ENCODE measurements at places on chromosomes 4 and X.
A peak's percentile ranks its signal among the peaks of the same experiment; 100 is the strongest.

GRCh38 chrX:121320441-121320840 is 273.0 kb downstream of the GLUD2 start:
- no peaks in the 10 kb centered on the region for H3K4me1 ChIP-seq
- no peaks in the 10 kb centered on the region for H3K36me3 ChIP-seq
- DNase-seq, result no peak
- no peak overlapping the region for H3K27ac ChIP-seq

DNA sequence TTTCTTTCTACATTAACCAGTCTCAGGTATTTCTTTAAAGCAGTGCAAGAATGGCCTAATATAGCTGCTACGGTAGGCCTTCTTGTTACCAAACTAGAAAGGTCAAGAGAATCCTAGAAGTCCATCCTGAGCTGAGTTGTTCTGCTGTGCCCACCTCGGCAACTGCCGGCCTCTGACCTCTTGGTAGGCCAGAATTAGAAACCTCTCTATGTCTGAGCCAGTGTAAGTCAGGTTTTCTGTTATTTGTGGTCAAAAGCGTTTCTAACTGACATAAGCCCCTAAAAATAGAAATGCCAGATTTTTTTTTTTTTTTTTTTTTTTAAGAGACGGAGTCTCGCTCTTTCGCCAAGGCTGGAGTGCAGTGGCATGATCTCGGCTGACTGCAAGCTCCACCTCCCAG is 43.1 kb downstream of the SOWAHB start:
- H3K27me3 ChIP-seq, result no peaks in the 10 kb centered on the region
- no peak overlapping the region for H3K4me3 ChIP-seq

DNA sequence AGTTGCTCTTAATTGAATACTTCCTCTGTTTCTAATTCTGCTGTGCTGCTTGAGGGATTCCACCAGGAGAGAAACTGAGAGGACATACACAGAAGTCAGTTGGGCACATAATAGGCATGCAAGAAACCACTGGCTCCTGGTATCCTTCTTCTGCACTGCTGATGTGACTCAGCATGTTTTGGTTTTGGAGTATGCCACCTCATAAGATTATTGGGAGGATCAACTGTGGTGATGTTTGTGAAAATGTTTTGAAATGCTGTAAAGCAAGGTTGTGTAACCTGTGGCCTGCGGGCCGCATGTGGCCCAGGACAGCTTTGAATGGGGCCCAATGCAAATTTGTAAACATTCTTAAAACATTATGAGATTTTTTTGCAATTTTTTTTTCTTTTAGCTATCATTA is 119.6 kb downstream of the GATB start:
- no peaks in the 10 kb centered on the region for H3K27me3 ChIP-seq
- H3K4me3 ChIP-seq, result no peak overlapping the region
- no peaks in the 10 kb centered on the region for H3K36me3 ChIP-seq
- DNase-seq, result no peak
- no peak overlapping the region for H3K27ac ChIP-seq

GRCh38 chr4:176837169-176837895 is 44.6 kb upstream of the VEGFC start:
- no peaks in the 10 kb centered on the region for H3K27me3 ChIP-seq
- no peak for DNase-seq
- H3K4me3 ChIP-seq, result no peak overlapping the region
- no peaks in the 10 kb centered on the region for H3K4me1 ChIP-seq

DNA sequence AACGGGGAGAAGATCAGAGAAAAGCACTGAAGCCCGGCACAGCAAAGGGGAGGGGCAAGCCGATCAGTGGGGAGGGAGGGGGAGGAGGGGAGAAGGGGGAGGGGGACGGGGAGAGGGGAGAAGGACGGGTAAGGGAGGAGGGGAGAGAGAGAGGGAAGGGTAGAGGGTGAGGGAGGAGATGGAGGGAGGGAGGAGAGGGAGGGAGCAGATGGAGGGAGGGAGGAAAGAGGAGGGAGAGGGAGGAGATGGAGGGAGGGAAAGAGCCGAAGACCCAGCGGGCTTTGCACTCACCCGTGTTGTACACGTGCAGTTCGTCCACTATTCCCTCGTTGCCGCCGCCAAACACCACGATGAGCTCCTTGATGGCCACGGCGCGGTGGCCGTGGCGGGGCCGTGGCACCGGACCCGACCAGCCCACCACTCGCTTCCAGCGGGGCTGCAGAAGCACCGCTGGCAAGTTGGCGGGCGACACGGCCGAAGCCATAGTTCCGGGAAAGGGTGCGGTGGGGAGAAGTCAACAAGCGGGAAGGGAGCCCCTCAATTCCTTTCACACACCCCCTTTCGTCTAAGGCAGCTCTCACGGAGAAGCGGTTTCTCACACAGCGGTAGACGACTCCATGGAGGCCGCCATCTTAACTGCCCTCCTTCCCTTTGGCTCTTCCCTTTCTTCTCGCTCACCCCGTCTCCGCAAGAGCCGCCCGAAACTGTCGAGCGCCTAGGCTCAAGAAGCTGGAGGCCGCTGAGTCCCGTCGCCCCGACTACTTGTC is 1.1 kb downstream of the HCFC1 start:
- H3K27ac ChIP-seq, result peak overlapping the region; percentile 97
- H3K27me3 ChIP-seq, result no peaks in the 10 kb centered on the region
- peak overlapping the region; percentile 94 for H3K4me3 ChIP-seq
- peaks cover 66% of the 10 kb centered on the region for H3K4me1 ChIP-seq
- DNase-seq, result no peak

GRCh38 chrX:131633285-131633917 is 89.5 kb downstream of the OR13H1 start:
- no peak for DNase-seq
- no peaks in the 10 kb centered on the region for H3K4me1 ChIP-seq
- H3K27ac ChIP-seq, result no peak overlapping the region
- H3K4me3 ChIP-seq, result no peak overlapping the region
- H3K27me3 ChIP-seq, result peaks cover 4% of the 10 kb centered on the region

DNA sequence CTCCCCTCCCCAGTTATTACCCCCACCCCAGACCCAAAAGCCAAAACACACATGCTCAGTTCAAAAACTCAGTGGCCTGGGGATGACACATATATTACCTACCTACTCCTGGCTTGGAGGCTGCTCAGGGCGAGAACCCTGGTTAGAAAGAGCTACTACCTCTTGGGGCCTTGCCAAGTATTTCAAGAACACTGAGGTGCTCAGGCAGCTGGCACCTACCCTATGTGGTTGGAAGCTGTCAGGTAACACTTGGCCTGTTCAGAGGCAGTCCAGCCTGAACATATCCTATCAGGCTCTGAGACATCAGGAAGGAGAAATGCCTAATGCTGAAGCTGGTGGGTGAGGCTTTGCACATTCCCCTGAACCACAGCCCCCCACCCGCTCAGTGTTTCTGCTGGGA is 4.9 kb downstream of the BCAP31 start:
- DNase-seq, result no peak
- no peaks in the 10 kb centered on the region for H3K36me3 ChIP-seq
- no peak overlapping the region for H3K27ac ChIP-seq

- H3K27ac ChIP-seq, result no peak overlapping the region
- H3K27me3 ChIP-seq, result no peaks in the 10 kb centered on the region
- no peaks in the 10 kb centered on the region for H3K4me1 ChIP-seq
- no peak for DNase-seq
- H3K36me3 ChIP-seq, result no peaks in the 10 kb centered on the region
These were observed 53.2 kb downstream of the SPRY1 start for GRCh38 chr4:123449780-123450179.

DNA sequence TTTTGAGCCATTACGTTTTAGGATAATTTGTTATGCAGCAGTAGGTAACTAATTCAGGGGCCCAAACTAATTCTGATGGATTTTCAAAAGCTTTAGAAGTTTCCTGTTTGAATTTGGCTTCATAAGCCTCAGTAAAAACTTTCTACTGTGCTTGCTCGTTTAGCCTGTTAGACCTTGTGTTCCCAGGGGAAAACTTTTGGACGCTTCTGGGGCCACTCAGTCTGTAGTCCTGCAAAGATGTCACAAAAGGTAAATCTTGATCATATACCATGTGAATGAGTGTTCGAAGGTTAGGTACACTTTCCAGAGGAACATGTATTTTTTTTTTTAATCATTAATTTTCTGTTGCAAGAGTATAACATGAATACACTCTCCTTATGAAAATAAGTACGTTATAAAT is 70.7 kb downstream of the SUPT20HL2 start:
- peaks cover 16% of the 10 kb centered on the region for H3K4me1 ChIP-seq
- no peak overlapping the region for H3K27ac ChIP-seq
- DNase-seq, result no peak
- no peaks in the 10 kb centered on the region for H3K27me3 ChIP-seq

DNA sequence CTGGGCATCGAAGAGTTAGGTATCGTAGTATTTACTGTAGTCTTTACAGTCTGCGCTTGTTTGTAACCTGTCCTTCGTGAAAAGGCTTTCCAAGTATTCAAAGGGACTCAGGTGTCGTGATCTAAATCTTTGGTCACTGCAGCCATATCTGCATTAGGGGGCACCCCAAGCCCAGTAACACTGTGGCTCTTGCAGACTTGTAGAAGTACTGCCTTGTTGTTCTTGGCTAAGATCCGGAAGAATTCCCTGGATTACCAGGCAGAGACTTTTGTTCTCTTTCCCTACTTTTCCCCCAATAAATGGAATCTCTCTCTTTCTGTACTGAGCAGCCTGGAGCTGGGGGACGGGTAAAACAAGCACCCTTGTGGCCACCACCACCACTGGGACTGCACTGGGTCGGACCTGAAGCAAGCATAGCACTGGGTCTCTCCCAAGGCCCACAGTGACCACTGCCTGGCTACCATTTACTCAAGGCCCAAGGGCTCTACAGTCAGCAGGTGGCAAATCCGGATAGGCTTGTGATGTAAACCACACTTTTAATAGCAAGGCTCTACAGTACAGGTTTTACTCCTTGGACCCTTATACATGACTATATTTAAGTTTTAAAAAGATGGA is 12.0 kb downstream of the CXorf58 start:
- H3K4me3 ChIP-seq, result no peak overlapping the region
- H3K4me1 ChIP-seq, result no peaks in the 10 kb centered on the region
- no peak for DNase-seq
- H3K27me3 ChIP-seq, result no peaks in the 10 kb centered on the region
- H3K36me3 ChIP-seq, result no peaks in the 10 kb centered on the region
- no peak overlapping the region for H3K27ac ChIP-seq

DNA sequence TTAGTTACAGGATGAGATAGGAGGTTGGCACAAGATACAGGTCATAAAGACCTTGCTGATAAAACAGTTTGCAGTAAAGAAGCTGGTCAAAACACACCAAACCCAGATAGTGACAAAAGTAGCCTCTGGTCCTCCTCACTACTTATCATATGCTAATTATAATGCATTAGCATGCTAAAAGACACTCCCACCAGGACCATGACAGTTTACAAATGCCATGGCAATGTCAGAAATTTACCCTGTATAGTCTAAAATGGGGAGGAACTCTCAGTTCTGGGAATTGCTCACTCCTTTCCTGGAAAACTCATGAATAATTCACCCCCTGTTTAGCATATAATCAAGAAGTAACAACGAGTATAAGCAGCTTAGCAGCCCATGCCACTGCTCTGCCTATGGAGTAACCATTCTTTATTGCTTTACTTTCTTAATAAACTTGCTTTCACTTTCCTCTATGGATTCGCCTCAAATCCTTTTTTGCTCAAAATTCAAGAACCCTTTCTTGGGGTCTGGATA is 1254.4 kb downstream of the PCDH7 start:
- no peak for DNase-seq
- no peaks in the 10 kb centered on the region for H3K27me3 ChIP-seq
- H3K4me1 ChIP-seq, result no peaks in the 10 kb centered on the region
- no peaks in the 10 kb centered on the region for H3K36me3 ChIP-seq
- H3K27ac ChIP-seq, result no peak overlapping the region

- no peaks in the 10 kb centered on the region for H3K27me3 ChIP-seq
- H3K27ac ChIP-seq, result no peak overlapping the region
- H3K4me3 ChIP-seq, result no peak overlapping the region
- DNase-seq, result no peak
- H3K4me1 ChIP-seq, result no peaks in the 10 kb centered on the region
These were observed 258.1 kb upstream of the NEIL3 start for GRCh38 chr4:177051473-177052060.

DNA sequence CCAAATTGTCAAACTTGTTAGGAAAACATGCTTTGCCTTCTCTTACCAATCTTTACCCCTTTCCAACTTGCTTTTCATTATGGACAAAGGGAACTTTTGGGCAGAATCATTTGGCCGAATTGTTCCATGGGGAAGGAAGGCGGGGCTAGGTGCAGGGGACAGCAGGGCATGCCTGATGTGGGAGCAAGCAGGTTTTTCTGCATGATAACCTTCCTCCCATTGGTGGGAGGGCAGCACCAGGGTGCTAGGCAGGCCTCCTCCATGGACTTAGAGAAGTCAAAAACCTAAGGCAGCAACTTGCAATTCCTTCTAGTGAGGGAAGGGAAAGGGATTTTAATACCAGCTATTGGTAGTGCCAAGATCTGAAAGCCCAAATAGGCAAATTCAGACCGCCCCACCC is 260.5 kb downstream of the MAPK10 start:
- H3K27me3 ChIP-seq, result no peaks in the 10 kb centered on the region
- no peak overlapping the region for H3K27ac ChIP-seq
- DNase-seq, result no peak
- no peak overlapping the region for H3K4me3 ChIP-seq

- no peak overlapping the region for H3K4me3 ChIP-seq
- no peak overlapping the region for H3K27ac ChIP-seq
- no peaks in the 10 kb centered on the region for H3K27me3 ChIP-seq
- no peaks in the 10 kb centered on the region for H3K36me3 ChIP-seq
- no peaks in the 10 kb centered on the region for H3K4me1 ChIP-seq
These were observed 115.4 kb downstream of the IQCM start for GRCh38 chr4:149700272-149700671.

DNA sequence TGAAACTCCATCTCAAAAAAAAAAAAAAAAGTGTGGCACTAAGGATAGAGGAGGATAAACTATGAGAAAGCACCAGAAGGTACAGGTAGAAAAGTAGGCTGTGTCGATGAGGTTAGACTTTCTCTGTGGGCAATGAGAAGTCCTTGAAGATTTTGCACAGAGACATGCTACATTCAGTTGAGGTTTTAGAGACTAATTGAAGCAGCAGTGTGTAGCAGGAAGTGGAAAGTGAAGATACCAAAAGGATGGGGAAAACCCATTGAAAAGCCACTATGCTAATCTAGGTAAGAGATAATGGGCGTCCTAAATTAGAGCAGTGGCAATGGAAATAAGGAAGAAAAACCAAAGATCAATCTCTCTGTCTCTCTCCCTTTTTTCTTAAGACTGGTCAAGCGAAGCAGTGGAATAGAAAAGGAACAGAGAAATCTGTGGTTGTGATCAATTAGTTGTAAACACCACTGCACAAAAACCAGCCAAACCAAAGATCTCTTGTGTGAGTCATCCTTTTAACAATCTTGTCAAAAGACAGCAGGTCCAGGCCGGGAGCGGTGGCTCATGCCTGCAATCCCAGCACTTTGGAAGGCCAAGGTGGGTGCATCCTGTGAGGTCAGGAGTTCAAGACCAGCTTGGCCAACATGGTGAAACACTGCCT is 3.5 kb downstream of the SPINK2 start:
- H3K27ac ChIP-seq, result no peak overlapping the region
- H3K4me1 ChIP-seq, result peaks cover 9% of the 10 kb centered on the region
- H3K36me3 ChIP-seq, result no peaks in the 10 kb centered on the region
- no peak overlapping the region for H3K4me3 ChIP-seq

- no peak for DNase-seq
- no peaks in the 10 kb centered on the region for H3K36me3 ChIP-seq
- no peak overlapping the region for H3K27ac ChIP-seq
- H3K4me3 ChIP-seq, result no peak overlapping the region
- no peaks in the 10 kb centered on the region for H3K27me3 ChIP-seq
- no peaks in the 10 kb centered on the region for H3K4me1 ChIP-seq
These were observed 149.5 kb downstream of the NAA11 start for GRCh38 chr4:79176351-79176750.
